HCT116 (cell line): ENCODE measurements at places on chromosomes 7 and 10. TPM values are rescaled to one million over a fixed set of nuclear protein-coding genes. Genes with fewer than 3 reads are reported as not detected.

The MMP21 gene
- total RNA-seq = not detected

The KNDC1 gene
- 3.6 TPM for total RNA-seq

The SFRP4 gene
- total RNA-seq = 0.25 TPM

- no peaks in the 10 kb centered on the region for H3K36me3 ChIP-seq
- no peak overlapping the region for H3K4me3 ChIP-seq
- H3K27ac ChIP-seq = no peak overlapping the region
- DNase-seq = peak; percentile 57
Measured at GRCh38 chr7:151759591-151760042, 117.3 kb downstream of the PRKAG2 start.

- no peaks in the 10 kb centered on the region for H3K36me3 ChIP-seq
- H3K4me3 ChIP-seq = no peak overlapping the region
- peaks cover 5% of the 10 kb centered on the region for H3K4me1 ChIP-seq
Measured at GRCh38 chr10:31401287-31401686, 82.3 kb downstream of the ZEB1 start.

DNA sequence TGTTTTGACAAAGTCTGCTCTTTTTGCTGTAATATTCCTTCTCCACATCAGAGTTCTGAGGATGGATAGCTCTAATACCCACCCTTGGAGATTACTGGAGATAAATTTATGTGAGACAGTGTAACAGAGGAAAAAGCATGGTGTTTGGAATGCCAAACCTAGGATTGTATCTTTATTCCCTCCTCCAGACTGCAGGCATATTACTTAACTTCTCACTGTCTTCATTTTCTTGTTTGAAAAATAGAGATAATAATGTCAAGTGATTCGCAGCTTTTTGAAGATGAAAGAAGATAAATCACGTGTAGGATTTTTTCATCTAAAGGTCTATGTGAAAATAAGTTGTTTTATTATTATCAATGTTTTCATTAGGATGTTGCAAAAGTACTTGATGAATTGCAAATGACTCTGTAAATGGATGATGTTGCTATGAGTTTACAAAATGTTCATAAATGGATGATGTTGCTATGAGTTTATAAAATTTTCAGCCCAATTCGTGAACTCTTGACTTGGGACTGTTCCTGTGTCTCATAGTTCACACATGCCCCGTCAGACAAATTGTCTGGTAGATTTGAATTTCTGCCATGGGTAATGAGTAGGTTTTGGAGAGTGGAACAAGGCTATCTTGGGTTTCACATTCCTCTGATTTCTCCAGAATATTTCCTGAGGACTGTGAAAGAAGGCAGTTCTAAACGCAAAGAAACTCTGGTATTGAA lies 113.1 kb upstream of the IGFBP3 start:
- no peaks in the 10 kb centered on the region for H3K4me1 ChIP-seq
- no peaks in the 10 kb centered on the region for H3K36me3 ChIP-seq
- H3K27ac ChIP-seq = no peak overlapping the region
- no peak for DNase-seq
- no peaks in the 10 kb centered on the region for H3K27me3 ChIP-seq
- H3K4me3 ChIP-seq = no peak overlapping the region

- H3K4me1 ChIP-seq = peaks cover 6% of the 10 kb centered on the region; the same call in 1 of the 2 replicates
- no peak overlapping the region for H3K27ac ChIP-seq
- H3K4me3 ChIP-seq = no peak overlapping the region
- H3K36me3 ChIP-seq = no peaks in the 10 kb centered on the region
Measured at GRCh38 chr7:143360788-143361551, 1.5 kb downstream of the FAM131B start.
